ENCODE measurements at places on chromosomes 16 and 17.

DNA sequence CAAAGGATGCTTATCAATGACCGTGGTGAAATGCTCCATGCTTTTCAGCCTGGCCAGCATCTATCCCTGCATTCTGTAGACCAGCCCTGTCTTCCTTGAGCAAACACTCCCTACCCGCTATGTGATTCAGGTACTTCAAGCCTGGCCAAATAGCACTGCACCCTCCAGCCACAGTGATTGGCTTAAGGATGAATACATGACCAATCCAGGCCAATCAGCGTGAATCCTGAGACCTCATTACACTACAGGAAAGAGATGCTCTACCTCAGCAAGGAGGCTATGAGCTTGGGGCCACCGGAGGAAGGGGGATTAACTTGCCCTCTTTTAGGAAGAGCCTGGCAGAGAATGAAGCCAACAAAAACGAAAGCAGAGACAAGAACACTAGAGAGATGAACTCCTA lies 162.5 kb downstream of the ZNF423 start:
- no peak for DNase-seq

DNA sequence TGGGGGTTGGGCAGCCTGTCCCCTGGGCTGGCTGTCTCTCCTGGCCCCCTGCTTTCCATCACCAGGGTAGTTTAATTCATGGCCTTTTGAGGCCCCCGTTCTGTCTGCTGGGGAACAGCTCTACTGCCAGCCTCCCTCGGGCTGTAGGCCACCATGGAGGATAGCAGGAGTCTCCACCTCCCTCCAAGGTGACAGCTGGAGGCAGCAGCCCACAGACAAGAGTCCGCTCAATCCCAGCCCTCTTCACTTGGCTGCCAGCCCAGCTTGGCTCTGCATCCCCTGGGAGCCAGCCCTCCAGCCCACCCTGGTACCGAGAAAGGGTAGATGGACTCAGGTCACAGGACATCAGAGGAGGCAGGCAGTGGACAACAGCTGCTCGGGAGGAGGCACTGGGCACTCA lies 194.6 kb upstream of the SDK2 start:
- no peak for DNase-seq

- DNase-seq, result no peak
These were observed 76.0 kb downstream of the CMIP start for GRCh38 chr16:81520560-81521135.

- no peak for DNase-seq
These were observed 8.5 kb downstream of the TIMM22 start for GRCh38 chr17:1005361-1005946.

DNA sequence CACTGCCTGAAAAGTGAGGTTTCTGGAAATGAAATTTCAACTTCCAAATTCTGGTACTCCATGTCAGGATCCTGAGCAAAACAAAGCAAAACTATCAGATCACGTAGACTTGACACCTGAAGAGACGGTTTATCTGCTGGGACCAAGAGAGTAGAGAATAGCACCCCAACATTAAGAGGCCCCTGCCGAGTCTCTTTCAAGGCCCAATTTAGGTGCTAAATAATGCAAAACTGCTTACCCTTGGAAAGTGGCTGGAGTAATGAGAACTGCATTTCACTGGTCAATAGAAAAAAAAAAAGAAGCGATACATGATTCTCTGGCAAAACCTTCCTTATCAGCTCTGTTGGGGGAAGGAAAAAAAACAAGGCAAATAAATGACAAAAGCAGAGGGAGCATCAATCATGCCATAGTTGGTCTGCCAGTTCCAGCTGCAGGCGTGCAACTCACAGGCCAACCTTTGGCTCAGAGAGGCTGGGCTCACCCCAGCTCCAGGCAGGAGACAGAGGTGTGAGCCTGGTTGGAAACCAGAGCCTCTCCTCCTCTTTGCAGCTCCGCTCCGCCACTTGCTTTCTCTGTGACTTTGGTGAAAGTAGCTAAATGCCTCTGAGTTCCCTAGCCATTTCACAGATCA lies 595.2 kb downstream of the TOX3 start:
- no peak for DNase-seq

GRCh38 chr17:35932586-35932985 lies 2.0 kb upstream of the RDM1 start:
- no peak for DNase-seq

- no peak for DNase-seq
These were observed 8.4 kb upstream of the HERPUD1 start for GRCh38 chr16:56923481-56924091.

DNA sequence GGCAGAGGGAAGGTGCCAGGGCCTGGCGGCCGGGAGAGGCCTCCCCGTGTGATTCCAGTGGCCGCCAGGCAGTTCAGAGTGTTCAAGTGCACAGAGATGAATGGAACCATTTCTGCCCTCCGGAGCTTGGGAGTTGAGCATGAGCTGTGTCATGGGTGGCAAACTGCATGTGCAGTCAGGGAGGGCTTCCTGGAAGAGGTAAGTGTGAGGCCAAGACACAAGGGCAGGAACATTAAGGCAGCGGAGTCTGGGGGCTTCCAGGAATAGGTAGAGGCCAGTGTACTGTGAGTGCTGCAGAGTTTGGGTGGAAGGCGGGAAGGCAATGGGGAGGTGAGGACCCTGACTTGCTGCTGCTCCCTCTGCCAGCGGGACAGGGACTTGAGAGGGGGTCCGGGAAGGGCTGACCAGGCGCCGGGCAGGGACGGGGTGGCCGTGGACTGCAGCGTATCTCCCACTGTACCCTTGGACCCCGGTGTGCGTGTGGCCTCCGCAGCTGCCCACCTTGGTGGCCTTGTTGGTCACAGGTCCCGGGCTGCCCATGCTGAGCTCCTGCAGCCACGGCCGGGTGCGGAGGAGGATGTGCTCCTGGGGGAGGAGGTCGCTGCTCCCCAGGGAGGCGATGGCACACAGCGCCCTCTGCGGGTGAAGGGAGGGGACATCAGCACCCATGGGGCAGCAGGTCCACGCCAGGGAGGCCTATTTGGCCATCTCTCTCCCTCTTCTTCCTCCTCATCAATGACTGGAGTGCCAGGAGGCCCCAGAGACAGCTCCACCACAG lies 7.5 kb upstream of the CEP131 start:
- DNase-seq, result no peak

Measured in GF-D8 (cell line).